T-helper 2 cell (primary cell): ENCODE measurements at places on chromosomes 3 and 15.

DNA sequence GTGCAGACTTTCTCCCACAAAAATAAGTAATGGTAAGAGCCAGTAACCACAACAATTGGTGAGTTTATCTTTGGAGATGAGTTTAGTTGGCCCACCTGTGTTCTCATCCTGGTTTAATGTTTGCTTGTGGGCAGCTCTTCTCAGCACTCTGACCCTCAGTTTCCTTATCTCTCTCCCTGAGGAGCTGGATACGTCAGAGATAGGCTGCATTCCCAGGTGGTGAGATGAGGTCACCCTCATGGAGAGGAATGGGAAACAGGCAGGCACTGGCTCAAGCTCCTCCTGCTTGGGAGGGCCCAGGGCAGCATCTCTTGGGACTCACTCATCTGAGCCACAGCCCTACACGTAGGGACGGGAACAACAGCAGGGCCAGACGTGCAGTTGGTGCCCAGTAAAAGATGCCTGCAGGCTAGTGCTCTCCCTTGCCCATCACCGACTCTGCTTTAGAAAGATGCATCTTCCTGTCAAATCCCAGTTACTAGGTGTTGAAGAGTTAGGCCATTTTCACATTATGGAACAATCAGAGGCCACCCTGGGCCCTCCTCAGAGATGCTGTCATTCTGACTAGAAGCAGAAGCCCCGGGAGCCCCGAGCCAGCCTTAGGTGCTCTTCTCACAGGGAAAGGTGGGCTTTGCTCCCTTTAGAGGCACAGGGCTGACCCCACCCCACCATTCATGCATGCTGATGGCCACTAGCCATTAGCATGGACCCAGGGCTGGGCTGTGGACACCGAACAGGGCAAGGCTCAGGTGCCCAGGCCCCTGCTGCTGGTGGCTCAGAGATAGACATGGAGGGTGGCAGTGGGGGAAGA is 59.7 kb downstream of the GRIP2 start:
- DNase-seq = no peak

DNA sequence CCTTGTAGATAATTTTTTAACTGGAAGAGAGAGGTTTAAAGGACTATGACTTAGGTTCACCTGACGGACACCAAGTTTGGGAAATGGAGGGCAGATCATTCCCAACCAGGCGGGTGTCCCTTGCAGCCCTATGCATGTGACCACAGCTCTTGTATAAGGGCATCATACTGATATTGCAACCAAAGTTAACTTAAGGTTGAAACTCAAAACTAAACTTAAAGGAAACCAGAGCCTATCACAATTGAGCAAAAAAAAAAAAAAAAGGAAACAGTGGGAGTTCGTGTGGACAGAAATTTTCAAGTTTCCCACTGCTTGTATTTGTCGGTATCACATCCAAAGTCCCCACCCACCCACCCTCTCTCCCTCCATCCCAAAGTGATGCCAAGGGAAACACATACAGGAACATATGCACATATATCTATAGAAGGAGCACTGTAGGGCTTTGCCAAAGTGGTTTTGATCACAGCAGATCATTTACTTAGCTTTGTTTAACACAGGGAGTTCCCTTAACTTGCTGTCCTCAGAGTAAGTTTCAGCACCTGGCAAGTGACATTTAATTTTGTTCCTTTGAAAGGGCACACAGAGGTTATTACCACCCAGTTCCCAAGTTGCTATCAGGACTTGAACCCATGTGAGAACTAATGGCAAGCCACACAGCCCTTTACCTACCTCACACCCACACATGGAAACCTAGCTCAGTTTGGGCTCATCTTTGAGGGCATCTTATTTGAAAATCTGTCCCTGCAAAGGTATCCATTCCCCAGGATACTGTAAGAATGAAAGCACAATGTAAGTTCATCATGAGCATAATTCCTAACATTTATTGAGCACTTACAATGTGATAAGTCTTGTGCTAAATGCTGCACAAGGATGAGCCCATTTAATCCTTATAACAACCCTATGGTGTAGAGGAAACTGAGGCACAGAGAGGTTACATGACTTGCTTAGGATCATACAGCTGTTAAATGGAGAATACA is 204.5 kb upstream of the CMC1 start:
- no peak for DNase-seq

DNA sequence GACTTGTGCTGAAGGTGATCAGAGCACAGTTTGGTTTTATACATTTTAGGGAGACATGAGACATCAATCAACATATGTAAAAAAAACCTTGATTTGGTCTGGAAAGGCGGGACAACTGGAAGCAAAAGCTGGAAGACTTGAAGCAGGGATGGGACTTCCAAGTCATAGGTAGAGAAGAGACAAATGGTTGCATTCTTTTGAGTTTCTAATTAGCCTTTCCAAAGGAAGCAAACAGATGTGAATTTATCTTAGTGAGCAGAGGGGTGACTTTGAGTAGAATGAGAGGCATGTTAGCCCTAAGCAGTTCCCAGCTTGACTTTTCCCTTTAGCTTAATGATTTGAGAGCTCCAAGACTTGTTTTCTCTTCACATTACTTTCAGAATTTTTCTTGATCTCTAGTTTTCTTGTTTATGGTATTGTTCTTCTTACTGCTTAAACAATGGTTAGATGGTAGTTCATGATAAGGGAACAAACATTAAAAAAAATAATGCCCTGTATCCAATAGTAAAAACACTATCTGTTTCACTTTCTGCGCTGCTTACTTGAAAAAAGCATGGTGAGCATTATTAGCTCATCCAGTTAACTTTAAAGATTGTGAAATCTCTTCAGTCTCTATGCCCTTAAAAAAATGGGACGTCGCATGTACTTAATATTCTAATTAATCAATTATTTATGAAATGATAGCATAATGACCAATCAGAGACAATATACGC is 48.5 kb upstream of the BCHE start:
- no peak for DNase-seq

- no peak for DNase-seq
Observed at GRCh38 chr3:115695090-115695489, 71.8 kb downstream of the GAP43 start.

DNA sequence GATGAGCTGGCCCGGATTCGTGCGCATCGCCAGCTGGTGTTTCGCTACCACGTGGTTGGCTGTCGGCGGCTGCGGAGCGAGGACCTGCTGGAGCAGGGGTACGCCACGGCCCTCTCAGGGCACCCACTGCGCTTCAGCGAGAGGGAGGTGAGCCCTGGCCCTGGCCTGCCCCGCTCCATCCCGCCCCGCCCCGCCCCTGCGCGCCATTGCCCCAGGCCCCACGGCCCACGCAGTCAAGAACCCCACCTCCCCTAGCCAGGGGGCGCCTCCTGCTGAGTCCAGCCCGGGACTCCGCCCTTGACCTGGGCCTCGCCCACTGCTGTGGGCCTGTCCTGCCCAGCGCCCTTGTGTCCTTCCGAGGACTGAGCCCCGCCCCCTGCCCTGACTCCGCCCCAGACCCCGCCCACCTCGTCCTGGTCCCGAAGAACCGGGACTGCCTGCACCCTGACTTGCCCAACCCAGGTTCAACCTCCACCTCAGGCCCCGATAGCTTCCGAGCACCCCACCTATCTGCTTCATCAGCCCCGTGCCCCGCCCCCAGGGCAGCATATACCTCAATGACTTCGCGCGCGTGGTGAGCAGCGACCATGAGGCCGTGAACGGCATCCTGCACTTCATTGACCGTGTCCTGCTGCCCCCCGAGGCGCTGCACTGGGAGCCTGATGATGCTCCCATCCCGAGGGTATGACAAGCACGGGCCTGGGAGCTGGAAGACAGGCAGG is 14.8 kb downstream of the NT5DC2 start:
- no peak for DNase-seq

GRCh38 chr15:60020736-60021135 is 16.6 kb downstream of the FOXB1 start:
- DNase-seq = no peak

DNA sequence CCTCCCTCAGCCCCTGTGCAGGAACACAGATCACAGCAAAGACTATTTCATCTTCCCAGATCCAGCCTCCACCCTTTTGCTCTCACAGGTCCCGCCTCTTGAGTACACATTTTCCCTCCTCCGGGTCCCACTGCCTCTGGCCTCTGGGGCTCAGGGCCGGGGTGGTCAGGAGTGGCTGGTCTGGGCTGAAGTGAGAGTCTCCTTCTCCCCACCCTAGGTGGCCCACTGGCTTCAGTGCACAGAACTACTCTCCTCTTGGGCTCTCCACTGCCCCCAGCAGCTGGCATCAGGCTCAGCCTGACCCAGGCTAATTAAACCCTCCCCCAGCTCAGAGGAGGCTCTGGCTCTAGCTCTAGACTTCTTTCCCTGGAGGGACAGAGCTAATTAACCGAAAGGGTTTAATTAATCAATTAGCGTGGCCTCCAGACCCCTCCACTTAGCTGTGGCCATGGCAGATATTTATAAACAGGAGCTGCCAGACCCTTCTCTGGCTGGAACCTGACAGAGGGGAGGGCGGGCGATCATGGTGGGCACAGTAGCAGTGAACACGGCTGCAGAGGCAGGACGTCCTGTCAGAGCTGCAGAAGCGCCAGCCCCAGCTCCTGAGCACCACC is 15.1 kb downstream of the DUSP7 start:
- DNase-seq = no peak

DNA sequence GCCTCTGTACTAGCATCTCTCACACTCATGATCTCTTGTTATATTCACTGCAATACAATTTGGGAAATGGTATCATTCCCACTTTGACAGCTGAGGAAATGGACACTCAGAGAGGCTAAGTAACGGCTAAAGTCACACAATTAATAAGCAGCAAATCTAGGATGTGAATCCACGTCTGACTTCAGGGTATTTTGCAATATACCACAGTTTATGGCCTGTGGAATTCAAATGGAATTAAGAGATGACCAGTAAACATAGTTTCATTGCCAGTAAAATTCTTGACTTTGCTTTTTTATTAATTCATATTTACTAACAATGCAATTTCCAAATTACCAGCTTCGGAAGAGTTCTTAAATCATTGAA is 61.1 kb downstream of the CCNL1 start:
- no peak for DNase-seq

- DNase-seq = no peak
Observed at GRCh38 chr15:100931143-100931890, 12.2 kb downstream of the LRRK1 start.

GRCh38 chr3:32583708-32584107 is 13.1 kb upstream of the DYNC1LI1 start:
- no peak for DNase-seq

DNA sequence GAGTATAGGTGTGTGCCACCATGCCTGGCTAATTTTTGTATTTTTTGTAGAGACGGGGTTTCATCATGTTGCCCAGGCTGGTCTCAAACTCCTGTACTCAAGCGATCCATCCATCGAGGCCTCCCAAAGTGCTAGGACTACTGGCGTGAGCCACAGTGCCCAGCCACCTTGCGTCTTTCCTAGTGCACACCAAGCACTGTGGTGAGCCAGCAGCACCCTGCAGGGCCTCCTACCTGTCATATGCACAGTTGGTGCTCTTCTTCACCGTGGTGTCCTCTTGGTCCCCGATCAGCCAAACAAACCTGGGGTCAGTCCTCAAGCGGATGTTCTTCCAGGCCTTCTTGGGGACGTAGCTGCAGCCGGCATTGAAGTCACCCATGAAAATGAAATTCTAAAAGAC is 13.2 kb downstream of the DNASE1L3 start:
- no peak for DNase-seq

GRCh38 chr3:32275506-32275905 is 37.0 kb downstream of the CMTM8 start:
- DNase-seq = no peak

- DNase-seq = no peak
Observed at GRCh38 chr3:74624301-74624700, 9.8 kb upstream of the CNTN3 start.

- DNase-seq = no peak
Observed at GRCh38 chr3:19148768-19149091, 420 bp downstream of the KCNH8 start.

DNA sequence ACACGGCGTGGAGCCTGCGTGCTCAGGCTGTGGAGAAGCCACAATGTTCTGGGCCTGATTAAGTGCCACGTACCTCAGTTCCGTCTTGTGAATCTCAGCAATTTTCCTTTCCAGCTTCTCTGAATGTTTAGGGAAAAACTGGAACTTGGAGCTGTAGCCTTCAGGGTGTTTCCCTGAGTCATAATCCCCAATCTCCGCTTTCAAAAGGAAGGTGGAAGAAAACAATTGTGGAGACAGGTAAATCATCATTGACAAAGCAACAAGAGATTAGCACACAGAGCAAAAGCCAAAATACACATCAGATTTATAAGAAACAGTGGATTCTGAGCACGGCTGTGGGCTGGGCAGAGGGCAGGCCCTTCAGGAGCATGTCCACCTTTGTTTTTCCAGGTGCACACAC is 79.0 kb downstream of the WDR76 start:
- no peak for DNase-seq

GRCh38 chr3:191688756-191689433 is 227.9 kb downstream of the PYDC2 start:
- DNase-seq = no peak

DNA sequence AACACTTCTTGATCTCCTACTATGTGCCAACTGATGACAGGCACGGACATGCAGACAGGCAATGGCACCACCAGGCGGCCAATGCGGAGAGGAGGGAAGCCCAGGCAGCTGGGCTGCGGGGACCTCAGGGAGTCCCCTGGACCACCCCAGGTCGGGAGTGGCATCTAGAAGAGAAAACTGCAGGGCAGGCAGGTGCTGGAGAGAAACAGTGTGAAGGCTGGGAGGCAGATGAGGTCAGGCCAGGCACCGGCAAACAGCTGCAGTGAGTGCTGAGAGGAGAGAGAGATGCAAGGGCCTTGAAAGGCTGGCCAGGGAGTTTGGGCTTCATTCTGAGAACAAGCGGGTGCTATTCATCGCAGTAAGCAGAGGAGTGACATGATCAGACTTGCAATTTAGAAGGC is 29.1 kb downstream of the SLC6A1 start:
- DNase-seq = no peak

GRCh38 chr3:139780593-139780992 is 102.8 kb upstream of the NMNAT3 start:
- DNase-seq = no peak

- DNase-seq = no peak
Observed at GRCh38 chr15:31228980-31229826, 97.4 kb upstream of the KLF13 start.

DNA sequence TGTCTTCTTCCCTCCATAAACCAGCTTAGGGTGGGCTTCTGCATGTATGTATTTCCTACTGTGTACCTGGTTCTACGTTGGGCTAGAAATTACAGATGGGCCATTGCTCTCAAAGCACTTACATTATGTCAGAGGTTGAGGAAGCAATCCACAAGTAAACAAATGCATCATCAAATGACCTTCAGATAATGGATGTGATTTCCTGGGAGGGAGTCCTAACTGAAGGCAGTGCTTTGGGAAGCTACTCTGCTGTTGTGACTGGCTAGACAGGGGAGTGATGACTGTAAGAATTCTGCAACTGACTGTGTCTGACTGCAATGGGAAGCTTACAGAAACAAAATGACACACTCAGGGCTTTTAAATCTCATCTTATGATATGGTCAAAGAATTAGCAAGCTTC is 71.0 kb upstream of the PRR23E start:
- no peak for DNase-seq

- no peak for DNase-seq
Observed at GRCh38 chr3:41482134-41482533, 282.8 kb downstream of the CTNNB1 start.

DNA sequence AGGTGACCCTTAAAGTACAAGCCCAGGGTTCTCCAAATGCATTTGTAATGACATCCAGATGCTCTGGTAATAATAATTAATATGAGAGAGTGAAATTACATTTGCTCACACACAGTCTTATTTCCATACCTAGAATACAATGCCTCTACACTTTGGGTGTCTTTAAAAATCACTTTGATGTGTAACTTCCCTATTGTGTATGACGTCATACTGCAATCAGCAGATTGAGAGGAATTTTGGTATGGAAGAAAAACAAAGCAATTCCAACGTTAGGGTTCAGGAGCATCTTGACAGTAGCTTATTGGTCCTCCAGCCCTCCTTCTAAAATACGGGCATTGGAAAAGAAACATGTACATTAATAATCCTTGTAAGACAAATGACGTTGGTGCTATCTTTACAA is 670.6 kb upstream of the ZNF385D start:
- DNase-seq = no peak
